ENCODE measurements at places on chromosomes 16 and 17.

GRCh38 chr16:24538756-24539294 lies 541 bp upstream of the RBBP6 start:
- no peak for DNase-seq

GRCh38 chr17:63505341-63505740 lies 17.8 kb upstream of the KCNH6 start:
- DNase-seq, result no peak

DNA sequence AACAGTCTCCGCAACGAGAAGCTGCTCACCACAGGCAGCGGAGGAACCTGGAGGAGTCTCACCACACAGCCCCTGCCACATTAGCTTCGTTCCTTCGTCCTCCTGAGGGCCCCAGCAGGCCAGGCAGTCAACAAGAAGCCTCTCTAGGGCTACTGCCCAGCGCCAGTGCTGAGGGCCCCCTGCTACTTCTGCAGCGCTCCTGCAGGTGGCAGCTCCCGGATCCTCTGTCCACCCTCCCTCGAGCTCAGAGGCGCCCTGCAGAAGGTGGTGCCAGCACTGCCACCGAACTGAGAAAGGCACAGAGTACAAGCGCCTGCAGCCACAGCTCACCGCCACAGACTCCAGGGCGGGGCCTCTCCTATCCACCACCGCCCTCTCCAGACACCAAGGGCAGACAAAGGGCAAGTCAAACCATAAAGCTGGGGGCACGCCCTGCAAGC lies 27.3 kb downstream of the KDM8 start:
- DNase-seq, result peak; percentile 61

GRCh38 chr16:53022374-53022773 lies 30.3 kb downstream of the CHD9NB start:
- no peak for DNase-seq

- peak; percentile 76 for DNase-seq
Measured at GRCh38 chr17:81514739-81515529, 2.3 kb upstream of the ACTG1 start.

DNA sequence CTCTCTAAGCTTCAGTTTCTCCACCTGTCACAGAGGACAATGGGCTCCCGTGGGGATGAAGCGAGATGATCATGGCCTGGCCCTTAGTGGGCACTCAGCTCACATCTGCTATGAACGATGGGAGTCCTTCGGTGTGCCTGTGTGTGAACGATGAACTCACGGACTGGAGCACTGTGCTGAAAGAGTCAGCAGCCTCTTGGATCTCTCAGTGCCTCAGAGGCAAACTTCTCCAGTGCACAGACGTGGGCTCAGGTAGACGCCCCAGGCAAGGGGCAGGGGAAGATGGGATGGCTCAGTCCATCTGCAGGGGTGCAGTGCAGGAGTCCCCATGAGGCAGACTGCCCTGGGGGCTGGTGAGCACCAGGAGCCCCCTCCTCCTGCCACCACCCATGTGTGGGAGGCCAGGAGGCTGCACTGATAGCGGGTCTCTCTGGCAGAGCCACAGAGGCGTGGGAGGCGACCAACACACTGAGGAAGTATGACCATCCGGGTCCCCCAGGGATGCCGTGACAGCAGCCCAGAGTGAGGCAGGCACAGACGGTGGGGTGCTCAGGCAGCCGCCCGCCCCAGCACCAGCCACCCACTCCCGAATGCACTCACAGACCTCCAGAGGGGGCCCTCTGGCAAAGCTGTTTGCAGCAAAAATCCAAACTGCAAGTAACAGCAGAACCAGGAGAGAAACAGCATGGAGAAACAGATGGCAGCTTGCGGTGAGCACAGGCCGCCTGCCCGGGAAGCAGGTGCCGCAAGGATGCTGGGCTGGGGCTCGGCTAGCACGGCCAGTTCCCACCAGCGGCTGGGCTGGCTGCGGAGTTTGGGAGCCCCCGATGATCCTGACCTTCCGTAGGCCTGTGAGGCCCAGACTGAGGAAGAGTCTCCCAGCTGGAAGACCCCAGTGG lies 82.7 kb downstream of the RPH3AL start:
- DNase-seq, result no peak

- no peak for DNase-seq
Measured at GRCh38 chr17:40791787-40792436, 7.8 kb downstream of the KRT28 start.

DNA sequence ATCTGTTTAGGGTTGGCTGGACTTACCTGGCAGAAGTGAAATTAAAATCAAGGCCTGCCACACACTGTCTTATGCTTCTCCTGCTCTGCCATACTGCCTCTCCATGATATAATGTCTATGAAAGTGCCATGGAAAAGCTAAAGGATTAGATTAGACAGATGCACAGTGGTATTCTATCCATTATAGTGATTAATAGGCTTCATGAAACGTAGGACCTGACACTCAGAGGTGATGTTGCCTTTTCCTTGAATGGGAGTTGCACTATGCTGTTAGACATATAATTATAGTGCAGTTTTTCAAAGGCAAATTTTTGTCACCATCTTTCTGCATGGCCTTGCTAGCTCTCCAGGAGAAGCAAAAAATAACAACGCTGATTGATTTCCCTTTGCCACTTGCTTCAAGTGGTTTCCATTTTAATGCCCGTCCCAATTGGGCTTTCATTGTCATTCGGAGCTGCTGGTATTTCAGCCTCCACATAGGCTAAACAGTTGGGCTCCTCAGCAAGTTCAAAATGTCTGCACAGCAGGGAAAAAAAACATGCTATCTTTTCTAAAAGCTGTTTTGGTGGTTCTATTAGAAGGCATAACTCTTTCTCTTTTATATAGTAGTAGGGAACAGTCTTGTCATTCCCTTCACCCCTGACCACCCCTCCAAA lies 502.8 kb upstream of the GOT2 start:
- no peak for DNase-seq

- DNase-seq, result no peak
Measured at GRCh38 chr17:38636054-38636453, 30.3 kb upstream of the SRCIN1 start.

DNA sequence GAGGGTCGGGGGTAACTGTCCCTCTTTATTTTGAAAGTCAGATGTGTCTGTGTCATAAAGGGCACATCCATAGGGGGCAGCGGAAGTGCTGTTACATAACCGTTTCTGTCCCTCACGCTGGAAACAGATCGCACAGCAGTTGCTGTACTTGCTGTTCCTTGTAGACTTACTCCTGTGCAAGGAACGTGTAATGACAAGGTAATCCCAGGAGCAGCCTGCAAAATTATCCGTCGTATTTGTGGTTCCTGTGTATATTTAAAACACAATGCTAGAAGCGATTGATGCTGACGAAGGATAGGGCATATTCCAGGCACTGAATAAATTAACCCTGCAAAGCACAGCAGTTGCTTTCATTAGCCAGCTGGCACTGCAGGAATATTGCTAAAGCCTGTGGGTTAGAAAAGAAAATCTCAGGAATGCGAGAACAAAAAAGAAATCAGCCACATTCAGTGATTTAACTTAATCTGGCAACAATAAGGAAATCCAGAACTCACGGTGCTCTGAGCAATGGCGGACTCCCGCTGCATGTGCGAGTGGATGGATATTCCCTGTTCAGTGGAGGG lies 76.2 kb downstream of the SPECC1 start:
- DNase-seq, result no peak

GRCh38 chr17:61884864-61885263 lies 21.5 kb upstream of the BRIP1 start:
- DNase-seq, result no peak

DNA sequence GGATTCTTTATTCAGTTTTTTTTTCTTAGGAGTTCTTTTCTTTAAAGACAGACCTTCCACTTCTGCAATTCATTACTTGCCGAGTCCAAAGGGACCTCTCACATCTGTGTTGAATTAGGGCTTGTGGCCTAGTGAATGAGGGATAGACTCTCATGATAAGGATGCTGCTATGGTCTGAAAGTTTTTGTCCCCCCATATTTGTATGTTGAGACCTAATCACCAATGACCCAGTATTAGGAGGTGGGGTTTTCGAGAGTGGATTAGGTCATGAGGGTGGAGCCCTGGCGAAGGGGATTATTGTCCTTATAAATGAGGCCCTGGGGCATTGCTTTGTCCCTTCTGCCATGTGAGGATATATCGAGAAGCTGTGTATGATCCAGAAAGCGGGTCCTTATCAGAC lies 9.5 kb downstream of the KRT12 start:
- DNase-seq, result no peak

DNA sequence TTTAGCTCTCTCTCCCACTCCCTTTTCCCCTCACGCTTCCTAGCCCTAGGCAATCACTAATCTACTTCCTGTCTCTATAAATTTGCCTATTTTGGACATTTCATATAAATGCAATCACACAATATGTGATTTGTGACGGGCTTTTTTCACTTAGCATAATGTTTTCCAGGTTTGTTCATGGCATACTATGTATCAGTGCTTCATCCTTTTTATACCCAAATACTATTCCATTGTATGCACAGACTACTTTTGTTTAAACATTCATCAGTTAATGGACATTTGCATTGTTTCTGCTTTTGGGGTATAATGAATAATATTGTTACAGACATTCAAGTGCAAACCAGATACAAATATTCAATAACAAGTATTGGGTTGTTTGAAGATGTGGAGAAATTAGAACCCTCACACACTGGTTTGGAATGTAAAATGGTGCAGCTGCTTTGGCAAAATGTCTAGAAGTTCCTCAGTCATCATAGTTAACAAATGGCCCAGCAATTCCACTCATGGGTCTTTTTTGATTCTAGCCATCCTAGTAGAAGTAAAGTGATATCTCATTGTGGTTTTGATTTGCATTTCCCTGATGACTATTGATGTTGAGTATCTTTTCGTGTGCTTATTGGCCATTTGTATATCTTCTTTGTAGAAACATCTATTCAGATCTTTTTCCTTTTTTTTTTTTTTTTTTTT lies 67.7 kb downstream of the TBX4 start:
- no peak for DNase-seq

DNA sequence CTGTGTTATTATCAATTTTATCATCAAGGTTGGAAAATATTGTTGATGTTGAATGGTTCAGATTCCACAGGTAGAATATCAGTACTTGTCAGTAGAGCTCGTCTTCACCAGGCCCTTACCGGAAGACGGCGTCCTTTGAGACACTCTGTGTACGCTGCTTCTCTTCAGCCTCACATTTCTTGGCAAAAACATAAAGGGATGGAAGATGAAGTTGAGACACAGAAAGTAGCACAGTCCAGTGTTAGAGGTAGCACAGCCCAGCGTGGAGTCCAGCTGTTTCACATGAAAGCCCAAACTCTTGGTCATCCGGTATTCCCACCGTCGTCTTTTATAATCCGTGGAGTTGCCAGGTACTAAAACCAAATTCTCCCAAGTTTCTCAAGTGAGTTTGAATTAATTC lies 30.4 kb downstream of the ATP2C2 start:
- DNase-seq, result no peak

- no peak for DNase-seq
Measured at GRCh38 chr16:26334218-26335111, 642.7 kb downstream of the HS3ST4 start.

- DNase-seq, result no peak
Measured at GRCh38 chr16:65124212-65124548, 2.3 kb upstream of the CDH11 start.

DNA sequence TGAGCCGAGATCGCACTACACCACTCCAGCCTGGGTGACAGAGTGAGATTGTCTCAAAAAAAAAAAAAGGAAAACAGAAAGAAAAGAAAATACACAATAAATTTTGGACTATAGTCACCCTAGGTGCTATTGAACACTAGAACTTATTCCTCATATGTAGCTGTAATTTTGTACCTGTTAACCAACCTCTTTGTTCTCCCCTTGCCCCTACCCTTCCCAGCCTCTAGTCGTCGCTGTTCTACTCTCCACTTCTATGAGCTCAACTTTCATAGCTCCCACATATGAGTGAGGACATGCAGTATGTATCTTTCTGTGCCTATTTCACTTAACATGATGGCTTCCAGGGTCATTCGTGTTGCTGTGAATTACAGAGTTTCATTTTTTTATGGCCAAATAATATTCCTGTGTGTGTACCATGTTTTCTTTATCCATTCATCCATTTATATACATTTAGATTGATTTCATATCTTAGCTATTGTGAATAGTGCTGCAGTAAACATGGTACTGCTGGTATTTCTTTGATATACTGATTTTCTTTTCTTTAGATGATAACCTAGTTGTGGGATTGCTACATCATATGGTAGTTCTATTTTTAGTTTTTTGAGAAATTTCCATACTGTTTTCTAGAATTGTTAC lies 28.3 kb downstream of the VPS35L start:
- peak; percentile 30 for DNase-seq

GRCh38 chr17:50836826-50837225 lies 1.4 kb downstream of the WFIKKN2 start:
- no peak for DNase-seq

DNA sequence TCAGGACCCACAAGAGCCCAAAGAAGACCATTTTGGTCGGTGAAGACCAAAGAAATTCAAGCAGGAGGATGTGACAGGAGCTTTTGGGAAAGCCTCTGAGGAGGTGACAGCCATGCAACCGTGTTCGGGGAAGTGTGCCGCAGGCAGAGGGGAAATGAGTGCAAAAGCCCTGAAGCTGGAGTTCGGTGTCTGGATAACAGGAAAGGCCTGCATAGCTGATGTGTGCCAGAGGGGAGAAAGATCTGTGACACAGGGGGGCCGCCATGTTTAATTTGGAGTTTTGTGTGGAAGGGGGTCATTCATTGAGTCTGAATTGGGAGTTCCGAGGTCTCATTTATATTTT lies 870 bp upstream of the ZC3H7A start:
- DNase-seq, result no peak

DNA sequence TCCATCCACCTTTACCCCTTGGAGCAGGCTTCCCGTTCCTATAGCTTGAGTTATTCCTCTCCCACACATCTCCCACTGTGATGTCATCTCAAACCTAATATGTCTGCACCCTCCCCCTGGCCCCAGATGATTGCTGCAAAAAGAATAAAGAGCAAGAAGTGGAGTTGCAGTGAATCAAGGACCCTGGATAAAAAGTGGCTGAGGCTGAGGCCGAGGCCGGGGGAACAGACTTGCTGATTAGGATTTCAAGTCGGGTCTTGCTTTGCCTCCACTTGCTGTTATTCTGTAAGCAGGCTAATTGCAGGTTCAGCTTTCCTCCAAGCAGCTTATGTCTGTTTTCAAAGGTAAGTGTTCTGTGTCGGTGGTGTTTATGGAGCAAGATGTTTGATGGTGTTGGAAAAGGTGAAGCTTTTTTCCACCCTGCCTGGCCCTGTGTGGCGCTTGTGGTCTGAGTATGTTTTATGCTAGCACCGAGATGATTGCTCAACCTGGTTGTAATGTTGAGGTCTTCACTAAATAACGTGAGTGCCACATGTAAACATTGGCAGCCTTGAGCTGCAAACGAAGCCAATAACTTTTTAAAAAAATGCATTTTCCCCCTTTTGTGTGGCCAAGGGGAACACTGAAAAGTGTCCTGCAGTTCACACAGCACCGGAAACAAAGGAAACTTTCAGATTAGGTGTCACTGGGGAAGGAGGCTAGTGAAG lies 15.4 kb downstream of the HS3ST3B1 start:
- no peak for DNase-seq

- DNase-seq, result no peak
Measured at GRCh38 chr17:40559564-40559916, 5.7 kb downstream of the CCR7 start.

DNA sequence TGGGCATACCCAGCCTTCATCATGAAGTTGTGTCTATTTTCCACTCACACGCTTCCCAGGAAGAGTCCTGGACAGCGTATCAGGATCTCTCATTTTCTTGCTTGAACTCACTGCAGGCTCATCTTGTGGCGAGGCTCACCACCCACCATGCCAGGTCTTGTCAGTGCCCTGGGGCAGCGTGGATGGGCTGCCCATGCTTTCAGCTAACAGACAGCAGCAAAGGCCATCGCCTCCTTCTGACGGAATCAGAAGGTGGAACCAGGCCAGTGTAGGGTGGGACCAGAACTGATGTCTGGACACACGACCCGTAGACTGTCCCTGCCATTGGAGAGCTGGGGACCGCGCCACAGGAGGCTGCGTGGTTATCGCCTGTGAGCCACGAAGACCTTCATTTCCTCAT lies 169.4 kb downstream of the FOXL1 start:
- no peak for DNase-seq
